ENCODE measurements at places on chromosomes 13 and 19.
A peak's percentile ranks its signal among the peaks of the same experiment; 100 is the strongest.

GRCh38 chr13:79282976-79283375, 123.1 kb downstream of the RBM26 start:
- DNase-seq: no peak

DNA sequence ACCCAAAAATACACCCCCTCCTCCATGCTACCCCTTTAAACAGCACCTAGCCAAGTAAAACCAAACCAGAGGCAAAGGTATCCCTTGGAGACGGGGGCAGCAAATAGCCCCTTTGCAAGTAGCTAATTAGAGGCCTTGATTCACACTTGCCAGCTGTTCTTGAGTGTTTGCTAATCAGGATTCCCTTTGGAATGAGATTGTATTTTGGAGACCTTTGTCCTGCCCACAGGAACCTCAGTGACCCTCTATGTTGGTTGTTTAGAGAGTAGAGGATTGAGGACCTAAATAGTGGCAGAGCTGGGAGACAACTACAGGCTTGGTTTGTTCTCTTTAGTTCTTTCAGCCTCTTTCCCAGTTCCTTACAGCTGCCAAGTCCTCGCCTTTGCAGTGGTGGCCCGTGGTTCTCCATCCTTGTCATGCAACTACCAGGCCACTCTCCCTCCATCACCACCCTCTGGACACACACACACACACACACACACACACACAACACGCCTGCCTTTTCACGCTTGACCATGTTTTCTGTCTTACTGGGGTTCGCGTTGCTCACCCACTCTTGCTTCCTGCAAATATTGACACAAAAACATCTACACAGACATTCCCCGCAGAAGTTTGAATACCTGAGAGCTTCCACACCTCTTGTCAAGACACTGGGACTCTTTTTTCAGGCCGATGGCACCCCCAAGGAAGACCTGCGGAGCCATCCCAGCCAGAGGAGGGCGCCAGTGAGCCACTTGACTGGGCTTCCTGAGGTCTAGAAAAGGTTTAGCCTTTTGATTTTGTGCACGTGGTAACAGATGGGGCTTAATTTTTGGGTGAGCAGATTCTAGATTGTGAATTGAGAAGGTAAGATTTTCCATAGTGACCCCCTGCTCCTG, 80.0 kb upstream of the GPR183 start:
- DNase-seq: peak; percentile 19

- DNase-seq: peak; percentile 54
These were observed 199.7 kb downstream of the KATNAL1 start for GRCh38 chr13:30107521-30108136.

- DNase-seq: no peak
These were observed 10.9 kb downstream of the FREM2 start for GRCh38 chr13:38697628-38698333.

GRCh38 chr19:4582980-4583842, 23.7 kb upstream of the SEMA6B start:
- DNase-seq: no peak

GRCh38 chr13:107642831-107643230, 572.5 kb downstream of the LIG4 start:
- no peak for DNase-seq

DNA sequence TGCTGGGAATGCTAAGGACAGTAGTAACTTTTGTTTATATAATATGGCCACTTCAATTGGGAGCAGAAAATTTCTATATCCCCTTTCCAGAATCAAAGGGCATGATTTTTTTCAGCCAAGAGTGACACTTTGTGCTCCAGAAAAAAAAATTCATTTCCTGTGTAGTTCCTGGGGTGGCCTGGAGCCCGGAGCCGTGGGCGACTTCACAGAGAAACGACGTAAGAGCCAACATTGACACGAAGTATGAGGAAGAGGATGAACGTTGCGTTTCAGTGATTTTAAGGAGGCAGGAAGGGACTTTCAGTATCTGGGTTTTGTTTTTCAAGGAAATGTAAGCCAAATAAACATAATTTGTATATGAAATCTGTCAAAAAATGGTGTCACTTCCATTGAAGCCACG, 187.6 kb downstream of the STK24 start:
- no peak for DNase-seq

GRCh38 chr13:71320452-71320851, 546.6 kb downstream of the DACH1 start:
- DNase-seq: no peak

DNA sequence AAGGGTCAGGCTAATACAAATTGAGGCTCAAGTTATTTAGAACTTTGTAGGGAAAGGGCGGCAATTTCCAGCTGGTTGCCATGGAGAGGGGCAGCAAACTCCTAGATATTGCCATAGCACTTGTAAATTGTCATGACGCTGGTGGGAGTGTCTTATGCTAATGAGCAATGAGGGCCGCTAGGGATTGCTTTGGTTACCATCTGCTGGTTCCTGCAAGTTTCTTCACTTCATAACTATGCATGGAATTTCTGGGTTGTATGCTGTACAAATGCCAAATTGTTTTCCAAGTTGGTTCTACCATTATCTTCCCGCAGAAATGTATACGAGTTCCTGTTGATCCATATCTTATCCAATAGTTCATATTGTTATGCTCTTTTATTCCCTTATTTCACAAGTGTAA, 1339.4 kb downstream of the EFNB2 start:
- DNase-seq: peak; percentile 18

- DNase-seq: no peak
These were observed 14.0 kb downstream of the CEACAM16 start for GRCh38 chr19:44712864-44713515.

- no peak for DNase-seq
These were observed 34.9 kb upstream of the RCBTB2 start for GRCh38 chr13:48567515-48568369.

GRCh38 chr13:113544896-113545295, 39.7 kb upstream of the TFDP1 start:
- no peak for DNase-seq

DNA sequence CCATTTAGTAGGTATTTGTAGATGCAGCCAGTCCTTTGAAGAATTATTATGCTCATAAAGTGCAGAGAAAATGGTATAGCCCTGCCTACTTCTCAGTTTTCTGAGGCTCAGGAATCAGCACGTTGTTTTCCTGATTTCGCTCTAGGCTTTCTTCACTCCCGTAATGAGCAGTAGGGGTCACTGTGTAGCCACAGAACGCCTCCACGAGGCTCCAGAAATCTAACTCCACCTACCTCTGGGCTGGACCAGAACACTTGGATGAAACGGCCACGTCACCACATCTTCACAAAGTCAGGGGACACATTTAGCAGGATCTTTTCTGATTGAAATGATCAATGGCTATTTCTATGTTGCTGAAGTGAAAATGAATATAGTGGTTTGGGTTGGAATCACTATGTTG, 49.8 kb upstream of the GTF3A start:
- DNase-seq: peak; percentile 82

- DNase-seq: no peak
These were observed 82.4 kb downstream of the KCTD12 start for GRCh38 chr13:76803831-76804230.

DNA sequence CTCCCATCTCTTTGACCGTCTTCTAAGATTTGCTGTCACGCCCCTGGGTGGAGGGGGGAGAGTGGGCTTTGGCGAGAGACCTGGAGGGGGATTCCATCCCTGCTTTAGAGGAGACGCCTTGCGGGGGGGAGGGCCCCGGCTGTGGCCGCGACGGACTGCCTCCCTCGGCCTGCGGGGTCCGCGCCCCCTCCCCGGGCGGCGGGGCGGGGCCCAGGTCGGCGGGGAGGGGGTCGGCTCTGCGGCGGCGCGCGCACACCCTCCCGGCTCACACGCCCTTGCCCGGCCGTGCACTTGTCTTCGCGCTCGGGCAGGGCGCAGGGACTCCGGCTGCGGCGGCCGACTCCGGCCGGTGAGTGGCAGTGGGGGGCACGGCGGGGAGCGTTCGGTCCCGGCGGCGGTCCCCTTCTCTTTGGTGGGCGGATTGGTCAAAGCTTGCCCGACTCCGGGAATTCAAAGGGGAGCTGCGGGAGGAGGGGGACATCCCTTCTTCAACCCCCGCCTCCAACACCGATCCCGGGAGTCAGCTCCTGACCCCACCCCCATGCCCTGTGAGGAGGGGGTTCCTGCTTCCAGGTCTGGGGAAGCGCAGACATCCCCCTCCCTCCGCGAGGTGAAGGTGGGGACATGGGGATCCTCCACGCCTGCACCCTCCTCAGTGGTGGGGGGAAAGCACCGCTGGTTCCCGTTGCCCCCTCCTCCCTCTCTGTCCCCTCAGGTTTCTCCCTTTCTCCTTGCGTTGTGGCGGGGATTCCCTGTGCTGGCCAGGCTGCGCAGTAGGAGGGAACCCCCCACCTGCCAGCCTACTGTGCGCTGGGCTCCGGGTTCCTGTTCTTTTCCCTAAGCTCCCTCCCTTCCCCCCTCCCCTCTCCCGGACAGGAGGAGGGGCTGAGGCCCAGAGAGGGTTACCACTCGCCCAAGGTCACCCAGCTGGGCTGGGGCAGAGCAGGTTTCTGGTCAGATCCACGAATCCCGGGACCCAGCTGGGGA, 14.6 kb upstream of the KCNN1 start:
- DNase-seq: no peak

DNA sequence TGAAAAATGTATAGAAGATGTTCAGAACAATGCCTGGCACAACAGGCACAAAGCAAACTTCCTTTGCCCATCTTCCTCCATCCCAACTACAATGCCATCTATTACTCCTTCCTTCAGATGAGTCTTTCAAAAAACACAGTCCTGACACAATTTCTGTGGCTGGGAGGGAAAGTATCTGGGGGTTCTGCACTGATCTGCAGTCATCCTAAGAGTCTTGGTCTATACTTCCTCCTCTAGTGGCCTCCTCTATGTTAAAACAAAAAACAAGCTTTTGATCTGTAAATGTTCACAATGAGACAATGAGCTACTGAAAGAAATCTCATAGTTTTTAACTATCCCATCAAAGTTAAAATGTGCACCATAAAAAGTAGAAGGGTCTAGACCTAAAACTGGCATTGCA, 44.8 kb downstream of the USP12 start:
- DNase-seq: no peak

- no peak for DNase-seq
These were observed 2625.6 kb upstream of the PCDH20 start for GRCh38 chr13:64041296-64041695.

- DNase-seq: peak; percentile 90
These were observed 2.5 kb upstream of the PLEKHF1 start for GRCh38 chr19:29662604-29663404.

DNA sequence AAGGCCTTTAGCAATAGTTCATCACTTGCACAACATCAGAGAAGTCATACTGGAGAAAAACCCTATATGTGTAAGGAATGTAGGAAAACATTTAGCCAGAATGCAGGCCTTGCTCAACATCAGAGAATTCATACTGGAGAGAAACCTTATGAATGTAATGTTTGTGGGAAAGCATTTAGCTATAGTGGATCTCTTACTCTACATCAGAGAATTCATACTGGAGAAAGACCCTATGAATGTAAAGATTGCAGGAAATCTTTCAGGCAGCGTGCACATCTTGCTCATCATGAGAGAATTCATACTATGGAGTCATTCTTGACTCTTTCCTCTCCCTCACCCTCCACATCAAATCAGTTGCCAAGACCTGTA, 19.8 kb downstream of the ZNF583 start:
- DNase-seq: no peak

- DNase-seq: no peak
These were observed 1.9 kb downstream of the PTPRS start for GRCh38 chr19:5338656-5339197.

DNA sequence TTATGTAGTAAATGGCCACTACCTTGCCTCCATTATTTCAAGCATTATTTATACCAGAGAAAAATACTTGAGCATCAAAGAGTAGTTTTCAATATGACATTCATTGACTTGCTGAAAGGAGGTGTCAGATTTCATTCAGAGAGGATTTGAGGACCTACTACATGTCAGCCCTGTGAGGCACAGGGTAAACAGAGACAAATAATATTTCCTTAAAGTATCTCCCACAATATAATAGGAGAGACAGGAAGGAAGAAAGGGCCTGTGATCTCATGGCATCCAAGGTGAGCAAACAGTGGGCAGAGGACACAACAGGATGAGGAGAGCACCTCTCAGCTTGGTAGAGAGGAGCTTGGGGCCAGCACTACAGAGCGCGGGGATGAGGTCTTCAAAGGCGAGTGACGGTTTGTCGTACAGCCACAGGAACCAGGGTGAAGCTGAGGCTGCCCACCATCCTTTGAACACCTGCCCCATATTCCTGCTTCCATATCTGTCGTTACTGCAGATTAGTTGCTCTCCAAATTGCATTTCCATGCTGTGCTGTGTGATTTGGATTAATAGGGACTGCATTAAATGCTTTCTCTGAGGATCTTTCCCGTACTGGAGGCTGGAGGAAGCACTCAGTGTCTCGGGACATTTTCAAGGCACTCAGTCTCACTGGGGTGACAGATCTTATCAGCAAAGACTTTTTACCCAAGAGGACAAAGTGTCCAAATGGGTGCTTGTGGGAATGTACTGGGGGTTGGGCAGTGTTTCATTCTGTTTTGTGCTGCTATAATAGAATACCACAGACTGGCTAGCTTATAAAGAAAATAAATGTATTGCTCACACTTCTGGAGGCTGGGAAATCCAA, 59.2 kb downstream of the GJA3 start:
- no peak for DNase-seq

- no peak for DNase-seq
These were observed 14.4 kb downstream of the NCAN start for GRCh38 chr19:19226204-19226603.

DNA sequence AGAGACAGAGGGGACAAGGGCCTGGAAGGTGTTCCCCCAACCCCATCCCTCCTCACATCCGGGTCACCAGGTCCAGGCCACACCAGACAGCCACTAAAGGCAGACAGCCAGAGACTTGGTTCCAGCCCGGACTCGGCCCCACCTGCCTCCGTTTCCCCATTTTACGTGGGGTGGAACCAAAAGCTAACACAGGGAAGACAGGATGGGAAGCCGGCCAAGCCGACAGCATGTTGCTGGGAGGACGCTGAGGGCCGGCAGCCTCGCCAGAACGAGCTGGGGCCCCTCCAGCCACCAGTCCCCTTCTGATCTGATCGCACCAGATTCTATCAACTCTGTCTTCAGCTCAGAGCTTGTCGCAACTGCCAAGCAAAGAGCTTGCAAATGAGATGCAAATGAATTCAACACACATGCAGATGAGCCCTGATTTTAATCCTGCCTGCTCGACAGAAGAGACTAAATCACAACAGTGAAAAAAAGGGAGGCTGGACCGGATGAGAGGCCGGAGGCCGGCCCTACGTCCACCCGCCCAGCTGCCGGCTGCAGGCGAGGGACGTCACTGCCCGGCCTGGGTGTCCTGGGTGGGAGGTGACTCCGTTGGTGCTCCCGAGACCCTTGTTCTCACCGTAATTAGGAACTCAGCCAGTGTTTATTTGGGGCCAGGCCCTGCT, 17.5 kb upstream of the SHC2 start:
- DNase-seq: no peak

DNA sequence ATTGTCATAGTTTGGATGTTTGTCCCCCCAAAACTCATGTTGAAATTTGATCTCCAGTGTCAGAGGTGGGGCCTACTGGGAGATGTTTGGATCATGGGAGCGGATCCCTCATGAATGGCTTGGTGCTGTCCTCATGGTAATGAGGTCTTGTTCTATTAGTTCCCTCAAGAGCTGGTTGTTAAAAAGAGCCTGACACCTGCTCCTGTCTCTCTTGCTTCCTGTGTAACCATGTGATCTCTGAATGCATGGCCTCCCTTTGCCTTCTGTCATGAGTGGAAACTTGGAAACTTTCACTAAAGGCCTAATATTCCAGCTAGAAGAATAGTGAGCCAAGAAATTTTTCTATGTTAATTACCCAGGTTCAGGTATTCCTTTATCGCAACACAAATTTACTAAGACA, 311.4 kb upstream of the ATXN8OS start:
- no peak for DNase-seq

- DNase-seq: peak; percentile 3
These were observed 54.5 kb downstream of the KL start for GRCh38 chr13:33070713-33071112.
